Hematopoietic multipotent progenitor cell treated with erythropoietin and hydrocortisone succinate and interleukin-3 and kit ligand, for 8 days (in vitro differentiated cells): ENCODE measurements at places on chromosomes 11 and 22.

GRCh38 chr22:33438273-33438672 is 380.1 kb upstream of the SYN3 start:
- no peak for DNase-seq

DNA sequence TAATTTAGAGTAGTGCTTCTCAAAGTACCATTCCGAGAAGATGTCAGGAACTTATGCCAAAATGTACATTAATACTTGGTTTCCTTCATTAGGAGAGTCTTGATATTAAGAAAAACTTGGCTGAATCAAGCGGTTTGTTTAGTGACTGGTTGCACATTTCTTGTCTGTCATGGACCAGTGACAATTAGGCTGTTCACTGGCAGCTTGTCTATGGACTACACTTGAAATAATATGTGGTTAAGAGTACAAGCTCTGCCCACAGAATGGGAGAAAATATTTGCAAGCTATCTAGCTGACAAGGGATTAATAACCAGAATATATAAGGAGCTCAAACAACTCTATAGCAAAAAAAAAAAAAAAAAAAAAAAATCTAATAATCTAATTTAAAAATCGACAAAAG is 24.6 kb downstream of the COA4 start:
- no peak for DNase-seq

DNA sequence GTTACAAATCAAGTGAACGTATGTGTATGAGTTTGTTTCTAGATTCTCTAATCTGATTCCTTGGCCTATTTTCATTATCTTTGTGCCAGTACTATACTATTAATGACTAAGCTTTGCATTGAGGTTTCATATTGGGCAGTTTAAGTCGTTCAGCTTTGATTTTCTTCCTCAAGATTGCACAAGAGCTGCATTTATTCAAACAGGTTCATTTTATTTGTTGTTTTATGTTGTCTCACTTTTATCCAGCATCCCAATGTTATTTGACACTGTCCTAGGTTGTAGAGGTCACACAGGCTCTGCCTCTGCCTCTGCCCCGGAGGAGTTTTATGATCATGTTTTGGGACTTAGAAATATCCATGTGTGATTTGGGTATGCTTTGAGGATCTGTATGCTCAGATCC is 79.8 kb downstream of the TEAD1 start:
- no peak for DNase-seq

GRCh38 chr11:112318184-112318591 is 57.5 kb upstream of the PLET1 start:
- peak; percentile 97 for DNase-seq

DNA sequence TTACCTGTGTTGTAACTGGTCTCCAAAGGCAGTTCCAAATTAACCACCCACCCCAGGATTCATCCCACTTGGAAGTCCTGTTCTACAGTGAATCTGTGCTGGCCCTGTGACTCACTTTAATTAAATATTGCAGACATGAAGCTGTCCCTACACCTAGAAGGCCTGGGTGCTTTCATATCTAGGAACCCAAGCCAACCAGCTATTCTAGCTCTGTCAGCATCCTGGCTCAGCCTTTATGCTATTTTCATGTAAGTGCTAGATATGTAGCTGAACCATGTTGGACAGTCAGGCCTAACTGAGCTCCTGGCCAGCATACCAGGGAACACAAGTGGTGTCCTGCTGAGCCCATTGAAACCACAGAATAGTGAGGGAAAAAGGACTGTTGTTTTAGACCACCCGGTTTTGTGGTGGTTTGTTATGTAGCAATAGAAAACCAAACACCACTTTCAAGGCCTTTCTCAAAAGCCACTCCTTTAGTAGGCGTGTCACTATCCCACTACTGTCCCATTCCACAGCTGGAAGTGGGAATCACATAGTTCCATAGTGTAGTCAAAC is 30.3 kb downstream of the CNTF start:
- DNase-seq, result no peak

DNA sequence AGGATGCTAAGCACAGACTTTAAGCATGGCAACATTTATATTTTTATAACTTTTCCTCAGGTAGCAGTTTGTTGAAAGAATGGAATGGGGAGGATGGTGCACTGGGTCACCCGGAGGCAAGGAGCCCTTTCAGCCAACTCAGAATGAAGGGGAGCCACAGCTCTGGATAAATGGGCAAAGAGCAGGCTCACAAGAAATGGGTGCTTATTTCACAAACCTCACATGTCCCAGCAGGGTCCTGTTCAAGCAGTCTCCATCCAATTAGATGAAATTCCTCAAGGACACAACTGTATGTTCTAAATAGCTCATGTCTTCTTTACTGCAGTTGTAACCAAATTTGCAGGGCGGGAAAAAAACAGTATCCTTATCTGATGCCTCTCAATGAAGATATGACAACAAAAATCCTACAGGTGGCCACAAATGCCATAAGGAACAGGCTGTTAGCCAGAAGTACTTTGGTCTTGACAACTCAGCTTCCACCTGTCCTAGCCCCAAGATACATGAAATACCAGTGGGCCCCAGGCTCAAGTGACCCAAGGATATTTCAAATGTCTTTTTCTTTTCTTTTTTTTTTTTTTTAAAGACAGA is 48.2 kb downstream of the MAPK1 start:
- peak; percentile 23 for DNase-seq

DNA sequence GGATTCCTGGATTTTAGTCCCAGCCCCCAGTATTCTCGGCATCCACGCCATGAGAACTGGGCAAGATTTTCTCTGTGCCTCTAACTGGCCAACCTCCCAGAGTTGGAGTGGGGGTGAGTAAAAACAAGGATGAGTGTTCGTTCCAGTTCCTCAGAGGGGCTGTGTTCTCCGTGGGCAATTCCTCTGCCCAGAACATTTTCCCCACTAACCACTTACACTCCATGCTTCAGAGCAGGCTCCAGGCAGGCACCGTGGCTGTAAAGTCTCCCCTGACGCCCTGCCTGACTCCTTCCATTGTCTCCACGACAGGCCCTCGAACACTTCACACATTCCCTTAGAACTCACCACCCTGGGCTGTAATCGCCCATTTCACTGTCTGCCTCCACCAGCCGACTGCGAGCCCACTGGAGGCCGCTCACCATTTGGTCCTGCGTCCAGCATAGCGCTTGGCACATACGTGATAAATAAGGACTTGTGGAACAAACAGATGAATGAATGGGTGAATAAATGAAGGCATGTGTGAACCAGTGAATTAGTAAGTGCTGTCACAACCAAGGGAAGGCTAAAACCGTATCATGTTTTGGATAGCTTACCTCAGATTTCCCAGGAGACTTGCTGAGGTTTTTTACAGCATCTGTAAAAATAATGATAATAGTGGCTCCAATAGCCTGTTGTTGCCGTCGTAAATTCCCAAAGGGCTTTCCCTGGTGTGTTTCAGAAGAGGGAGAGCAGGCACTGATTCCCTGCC is 6.1 kb downstream of the APLNR start:
- DNase-seq, result no peak
